NCI-H1436 treated with DMSO at 0.1 percent for 48 hours (cell line): ENCODE measurements at places on chromosomes 1 and 21.

GRCh38 chr1:183234660-183235476 lies 48.8 kb downstream of the LAMC2 start:
- no peak for DNase-seq

DNA sequence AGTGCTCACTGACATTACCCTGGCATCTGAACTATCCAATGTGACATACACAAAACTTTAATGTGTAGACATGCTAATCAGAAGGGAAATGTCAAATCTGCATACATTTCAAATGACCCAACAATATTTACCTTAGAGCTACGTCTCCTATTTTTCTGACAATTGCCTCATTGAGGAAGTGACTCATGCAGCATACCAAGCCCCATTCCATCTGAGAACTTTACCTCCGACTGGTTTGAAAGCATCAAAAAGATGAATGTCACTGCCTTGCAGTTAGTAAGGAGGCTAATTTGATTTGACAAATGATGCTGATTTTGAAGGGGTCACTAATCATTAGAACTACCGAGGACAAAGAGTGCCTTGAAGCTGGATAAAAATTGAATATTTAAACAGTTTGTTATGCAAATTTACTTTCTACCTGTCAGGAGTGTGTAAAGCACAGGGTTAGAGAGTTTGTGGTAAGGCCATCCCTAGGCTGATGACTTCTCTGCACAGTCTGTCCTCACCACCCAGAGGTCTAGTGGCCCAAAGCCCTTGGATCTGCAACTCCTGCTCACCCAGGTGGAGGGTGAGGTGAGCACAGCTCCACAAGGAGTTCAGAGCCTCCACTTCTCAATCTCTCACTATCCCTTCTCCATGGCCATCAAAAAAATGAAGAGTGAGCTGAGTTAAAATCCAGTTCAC lies 500.3 kb upstream of the C1orf87 start:
- no peak for DNase-seq

GRCh38 chr1:9234223-9235095 lies at the start of gene H6PD:
Gene H6PD, plus strand, starts transcription at chr1:9234774. Its CDS starts 10,161 bp downstream, at chr1:9244935.
- no peak for DNase-seq

GRCh38 chr1:181992072-181992471 lies 69.4 kb downstream of the ZNF648 start:
- DNase-seq = no peak

GRCh38 chr1:224726441-224727182 lies 110.5 kb downstream of the CNIH3 start:
- DNase-seq = no peak

DNA sequence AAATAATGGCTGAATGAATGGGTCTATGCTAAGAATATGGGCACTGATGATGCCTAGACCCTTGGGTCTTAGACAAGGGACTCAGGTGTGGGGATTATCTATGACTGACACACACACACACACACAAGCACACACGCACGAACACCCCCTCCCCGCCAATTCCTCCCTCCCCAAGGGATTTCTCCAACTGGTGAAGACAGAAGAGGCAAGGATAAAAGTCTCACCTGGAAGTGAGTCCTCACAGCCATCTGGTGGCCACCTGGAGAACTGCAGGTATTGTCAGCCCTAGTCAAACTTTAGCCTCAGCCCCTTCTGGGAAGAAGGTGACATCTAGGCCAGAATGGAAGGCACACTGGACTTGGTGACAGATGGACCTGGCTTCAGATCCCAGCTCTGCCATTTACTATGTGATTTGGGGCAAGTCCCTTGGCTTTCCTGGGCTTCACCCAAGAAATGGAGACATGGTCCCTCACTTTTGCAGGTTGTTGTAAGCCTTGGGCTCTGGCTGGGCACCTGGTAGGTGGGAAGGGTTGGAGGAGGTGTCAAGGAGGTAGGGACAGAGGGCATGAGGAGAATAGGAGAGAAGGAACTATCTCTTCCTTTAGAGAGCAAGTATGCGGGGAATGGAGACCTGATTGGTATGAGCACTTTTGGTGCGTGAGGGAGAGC lies 4.0 kb upstream of the GPR3 start:
- DNase-seq = no peak

- no peak for DNase-seq
These were observed 1.3 kb downstream of the SHC1 start for GRCh38 chr1:154969246-154969645.

GRCh38 chr1:107877092-107877491 lies 87.9 kb downstream of the VAV3 start:
- DNase-seq = peak; percentile 28

- DNase-seq = no peak
These were observed 104.7 kb downstream of the CASZ1 start for GRCh38 chr1:10691740-10692125.

GRCh38 chr1:180563026-180563827 lies 4.5 kb downstream of the OVAAL start:
- no peak for DNase-seq

- no peak for DNase-seq
These were observed 111.4 kb downstream of the TBX19 start for GRCh38 chr1:168391851-168392681.

DNA sequence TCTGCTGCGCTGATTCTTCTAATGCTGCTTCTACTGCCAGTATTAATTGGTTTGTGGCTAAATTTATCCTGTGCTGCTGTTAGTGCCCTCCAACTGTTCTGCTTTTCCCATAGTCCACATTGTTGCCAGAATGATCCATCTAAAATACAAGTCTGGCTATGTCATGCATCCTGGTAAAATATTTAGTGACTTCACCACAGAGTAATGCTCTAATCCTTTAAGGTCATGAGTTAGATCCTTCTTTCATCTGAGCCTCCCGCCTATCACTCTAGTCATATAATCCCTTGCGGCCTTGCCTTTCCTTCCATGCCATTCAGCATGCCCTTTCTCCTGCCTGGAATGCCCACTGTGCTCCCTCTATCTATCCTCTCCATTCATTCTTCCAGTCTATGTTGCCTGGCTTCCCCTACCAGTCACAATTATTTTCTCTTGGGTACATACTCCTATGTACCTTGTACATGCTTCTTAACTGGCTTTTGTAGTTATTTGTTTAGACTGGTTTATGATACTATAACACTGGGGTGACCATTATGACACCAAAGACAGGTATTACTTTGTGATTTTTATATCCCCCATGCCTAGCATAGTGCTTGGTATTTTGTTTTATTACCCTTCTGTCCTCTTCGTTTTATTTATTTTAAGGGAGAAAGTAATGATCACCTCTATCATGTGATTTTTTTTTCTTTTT lies 144.0 kb downstream of the MAGI3 start:
- DNase-seq = no peak

- DNase-seq = no peak
These were observed 5.3 kb downstream of the VANGL1 start for GRCh38 chr1:115647047-115647446.

GRCh38 chr1:33334081-33334552 lies 13.2 kb upstream of the A3GALT2 start:
- no peak for DNase-seq

GRCh38 chr1:221509575-221510355 lies 232.1 kb downstream of the DUSP10 start:
- no peak for DNase-seq

GRCh38 chr1:232667094-232667777 lies 37.3 kb upstream of the SIPA1L2 start:
- DNase-seq = no peak

- DNase-seq = no peak
These were observed 14.0 kb upstream of the BATF3 start for GRCh38 chr1:212713465-212714136.

GRCh38 chr1:98704474-98704873 lies 43.0 kb downstream of the SNX7 start:
- DNase-seq = no peak
